ENCODE measurements at places on chromosomes 2 and 18.

- no peak for DNase-seq
Measured at GRCh38 chr2:55842046-55842445, 81.5 kb downstream of the EFEMP1 start.

DNA sequence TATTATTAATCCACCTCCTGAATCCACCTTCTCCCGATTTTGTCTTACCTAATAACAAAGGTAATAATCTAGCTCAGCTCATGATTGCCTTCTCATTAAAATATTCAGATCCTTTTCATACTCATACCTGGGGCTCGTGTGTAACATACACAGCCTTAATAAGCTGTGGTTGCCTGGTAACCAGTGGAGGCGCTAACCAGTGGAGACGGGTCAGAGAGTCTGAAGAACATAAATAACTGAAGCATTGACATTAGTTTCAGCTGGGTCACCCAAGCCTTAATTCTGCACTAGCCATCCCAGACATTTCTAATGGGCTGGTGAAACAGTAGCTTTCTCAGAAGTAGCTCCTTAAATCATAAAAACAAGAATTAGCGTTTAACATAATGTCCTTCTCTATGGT is 14.8 kb upstream of the DTNA start:
- DNase-seq = no peak

DNA sequence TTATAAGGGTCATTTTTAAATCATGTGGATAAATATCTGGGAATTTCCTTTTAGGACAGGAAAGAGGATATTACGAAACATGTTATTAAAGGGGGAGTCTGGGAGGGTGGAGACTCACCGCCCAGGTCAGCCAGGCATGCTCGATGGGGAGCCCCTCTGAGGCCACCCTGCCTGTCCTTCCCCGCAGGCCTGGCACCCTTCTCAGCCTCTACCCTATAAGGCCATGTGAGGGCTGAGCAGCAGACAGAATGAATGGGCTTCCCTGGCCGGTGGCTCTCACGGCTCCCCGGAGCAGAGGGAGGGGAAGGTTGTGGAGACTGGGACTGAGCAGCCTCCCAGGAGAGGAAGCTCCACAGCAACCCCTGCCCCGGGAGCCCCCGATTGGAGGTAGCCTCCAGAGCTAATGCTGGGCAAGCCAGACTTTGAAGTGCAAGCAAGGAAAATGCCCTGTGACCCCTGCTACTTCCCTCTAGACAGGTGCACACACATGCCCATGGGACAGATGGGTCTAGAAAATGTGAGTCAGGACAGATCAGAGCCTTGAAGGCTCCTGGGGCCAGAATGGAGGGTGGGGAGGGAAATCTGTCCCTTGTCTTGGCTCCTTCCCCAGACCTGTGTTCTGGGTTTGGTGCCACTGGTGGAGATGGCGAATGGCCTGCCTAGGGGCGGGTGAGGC is 13.2 kb upstream of the ARMC9 start:
- DNase-seq = no peak

- DNase-seq = no peak
Measured at GRCh38 chr2:186036862-186037449, 298.4 kb downstream of the FSIP2 start.

- DNase-seq = no peak
Measured at GRCh38 chr2:164922134-164922533, 33.2 kb downstream of the SLC38A11 start.

GRCh38 chr2:189190685-189191084 is 11.1 kb upstream of the COL5A2 start:
- DNase-seq = no peak
